ENCODE measurements at places on chromosomes 12 and 14. TPM values are rescaled to one million over a fixed set of nuclear protein-coding genes. Genes with fewer than 3 reads are reported as not detected.
A peak's percentile ranks its signal among the peaks of the same experiment; 100 is the strongest.

- H3K4me1 ChIP-seq = no peaks in the 10 kb centered on the region
- no peaks in the 10 kb centered on the region for H3K36me3 ChIP-seq
- H3K27ac ChIP-seq = no peak overlapping the region
- no peak for DNase-seq
- H3K27me3 ChIP-seq = no peaks in the 10 kb centered on the region
Measured at GRCh38 chr14:20118795-20119194, 8.3 kb downstream of the OR4K17 start.

GRCh38 chr14:104283197-104284106 lies 145.1 kb downstream of the KIF26A start:
- H3K27ac ChIP-seq = no peak overlapping the region
- H3K4me1 ChIP-seq = no peaks in the 10 kb centered on the region
- no peak for DNase-seq
- no peaks in the 10 kb centered on the region for H3K36me3 ChIP-seq

DNA sequence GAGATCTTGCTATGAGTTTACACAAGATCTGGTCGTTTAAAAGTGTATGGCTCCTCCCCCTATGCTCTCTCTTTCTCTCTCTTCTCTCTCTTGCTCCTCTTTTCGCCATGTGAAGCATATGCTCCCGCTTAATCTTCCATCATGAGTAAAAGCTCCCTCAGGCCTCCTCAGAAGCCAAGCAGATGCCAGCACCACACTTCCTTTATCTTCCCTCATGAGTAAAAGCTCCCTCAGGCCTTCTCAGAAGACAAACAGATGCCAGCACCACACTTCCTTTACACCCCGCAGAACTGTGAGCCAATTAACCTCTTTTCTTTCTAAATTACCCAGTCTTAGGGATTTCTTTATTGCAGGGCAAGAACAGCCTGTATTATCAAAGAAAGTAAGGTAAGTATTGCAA lies 152.4 kb downstream of the SEC23A start:
- H3K27me3 ChIP-seq = no peaks in the 10 kb centered on the region

- no peak overlapping the region for H3K27ac ChIP-seq
- no peak for DNase-seq
- H3K36me3 ChIP-seq = no peaks in the 10 kb centered on the region
Measured at GRCh38 chr12:10397296-10397695, 7.5 kb upstream of the KLRK1 start.

DNA sequence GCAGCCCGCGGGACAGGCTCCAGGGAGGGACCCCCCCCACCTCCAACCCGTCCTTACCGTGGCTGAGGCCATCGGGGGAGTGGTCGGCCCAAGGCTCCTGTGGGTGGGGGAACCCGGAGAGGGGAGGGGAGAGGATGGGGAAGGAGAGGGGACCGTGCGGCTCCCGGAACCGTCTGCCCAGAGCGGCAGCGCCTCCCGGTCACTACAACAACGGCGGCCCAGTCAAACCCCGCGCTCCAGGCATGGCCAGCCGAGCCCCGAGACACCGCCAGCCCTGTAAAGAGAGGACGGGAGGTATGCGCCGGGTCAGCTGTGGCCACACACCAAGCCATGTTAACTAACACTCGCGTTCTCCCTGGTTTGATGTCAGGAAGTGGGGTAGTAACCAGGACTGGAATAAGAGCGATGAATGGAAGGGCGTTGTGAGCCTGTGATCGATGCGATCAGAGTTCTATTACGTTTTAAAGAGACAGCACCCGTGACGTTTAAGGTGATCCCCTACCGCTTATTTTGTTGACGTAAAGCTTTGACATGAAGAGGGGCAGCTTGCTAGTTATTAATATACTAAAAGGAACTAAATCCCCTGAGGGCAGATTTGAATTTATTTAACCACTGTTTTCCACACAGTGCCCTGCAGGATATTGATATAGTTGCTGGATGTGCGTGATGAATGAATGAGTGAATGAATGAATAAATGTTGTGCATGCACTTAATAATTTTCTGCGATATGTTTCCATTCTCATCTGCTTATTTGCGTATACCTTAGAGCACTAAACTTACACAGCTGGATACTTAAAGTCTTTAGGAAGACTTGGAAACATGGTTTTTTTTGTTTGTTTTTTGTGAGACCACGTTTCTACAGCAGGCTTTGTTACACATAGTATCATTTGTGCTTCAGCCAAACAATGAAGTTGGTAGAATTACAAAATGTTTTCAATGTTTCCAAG lies at the start of gene POC1B:
TSS of gene POC1B (minus strand) at position 224 of the 947 bp plus-strand sequence. CDS start at position 72, 152 bp downstream.
- DNase-seq = peak; percentile 86
- H3K27ac ChIP-seq = peak within 1 kb of the TSS; percentile 80
- peaks cover 2% of the 10 kb centered on the region for H3K36me3 ChIP-seq
- peak within 1 kb of the TSS; percentile 75 for H3K4me3 ChIP-seq
- peaks cover 12% of the 10 kb centered on the region for H3K4me1 ChIP-seq

- DNase-seq = no peak
- no peaks in the 10 kb centered on the region for H3K36me3 ChIP-seq
- H3K27me3 ChIP-seq = no peaks in the 10 kb centered on the region
Measured at GRCh38 chr12:52699960-52700359, 3.4 kb downstream of the KRT77 start.

ERBB3 gene
- total RNA-seq = 0.66 TPM
